Smooth muscle cell of the umbilical artery (primary cell): ENCODE measurements at places on chromosomes 12 and 14. TPM values are rescaled to one million over a fixed set of nuclear protein-coding genes. Genes with fewer than 3 reads are reported as not detected.

Gene PTPN6
- not detected in 2 replicates for total RNA-seq

Gene NUAK1
- 75.8 and 96.5 TPM in 2 replicates for total RNA-seq

Gene CELA1
- total RNA-seq, result not detected in 2 replicates

Gene REP15
- total RNA-seq, result 2.1 and 5.0 TPM in 2 replicates
